ENCODE measurements at places on chromosomes 6 and 20.

DNA sequence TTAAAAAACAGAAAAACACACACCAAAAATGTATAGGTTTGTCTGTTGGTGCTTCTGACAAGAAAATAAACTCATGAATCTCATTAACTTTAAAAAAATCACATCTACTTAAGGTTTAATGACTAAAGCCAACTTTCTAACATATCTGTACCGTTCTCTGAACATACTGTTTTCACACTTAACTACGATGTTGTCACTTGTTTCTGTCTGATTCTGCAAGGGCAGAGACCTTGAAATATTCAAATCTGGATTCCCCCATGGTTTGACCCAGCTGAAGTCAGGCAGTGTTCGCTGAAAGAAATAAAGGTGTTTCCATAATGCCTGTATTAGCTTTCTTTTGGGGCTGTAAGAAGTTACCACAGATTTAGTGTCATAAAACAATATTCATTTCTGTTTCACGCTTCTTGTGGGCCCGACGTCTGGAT, 2.7 kb upstream of the ASXL1 start:
- DNase-seq, result no peak

- no peak for DNase-seq
Observed at GRCh38 chr20:56088375-56088774, 83.1 kb upstream of the CBLN4 start.

DNA sequence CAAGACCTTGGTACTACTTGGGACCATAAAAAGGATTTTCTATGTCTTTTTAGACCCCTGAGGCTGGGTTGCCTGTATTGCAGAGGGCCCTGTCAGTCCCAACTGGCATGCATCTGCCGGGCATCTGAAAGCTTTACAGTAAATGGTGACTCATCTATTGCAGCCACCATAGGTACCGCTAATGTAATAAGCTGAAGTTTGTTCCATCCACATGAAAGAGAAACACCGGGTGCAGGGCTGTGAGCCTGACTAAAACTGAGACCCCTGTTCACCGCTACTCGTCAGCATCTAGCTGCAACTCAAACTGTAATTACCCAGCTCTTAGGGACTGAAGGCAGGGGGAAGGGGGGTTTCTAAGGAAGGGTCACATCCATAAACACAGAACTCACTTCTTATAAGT, 49.5 kb downstream of the TRERF1 start:
- no peak for DNase-seq

DNA sequence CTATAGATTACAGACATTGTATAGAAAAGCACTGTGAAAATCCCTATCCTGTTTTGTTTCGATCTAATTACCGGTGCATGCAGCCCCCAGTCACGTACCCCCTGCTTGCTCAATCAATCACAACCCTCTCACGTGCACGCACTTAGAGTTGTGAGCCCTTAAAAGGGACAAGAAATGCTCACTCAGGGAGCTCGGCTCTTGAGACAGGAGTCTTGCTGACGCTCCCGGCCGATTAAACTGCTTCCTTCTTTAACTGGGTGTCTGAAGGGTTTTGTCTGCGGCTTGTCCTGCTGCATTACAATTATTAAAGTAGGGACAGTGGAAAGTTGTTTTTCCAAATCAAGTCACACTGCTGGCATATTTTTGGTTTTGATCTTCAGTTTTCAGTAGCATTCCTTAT, 2.6 kb downstream of the TXLNB start:
- DNase-seq, result no peak

DNA sequence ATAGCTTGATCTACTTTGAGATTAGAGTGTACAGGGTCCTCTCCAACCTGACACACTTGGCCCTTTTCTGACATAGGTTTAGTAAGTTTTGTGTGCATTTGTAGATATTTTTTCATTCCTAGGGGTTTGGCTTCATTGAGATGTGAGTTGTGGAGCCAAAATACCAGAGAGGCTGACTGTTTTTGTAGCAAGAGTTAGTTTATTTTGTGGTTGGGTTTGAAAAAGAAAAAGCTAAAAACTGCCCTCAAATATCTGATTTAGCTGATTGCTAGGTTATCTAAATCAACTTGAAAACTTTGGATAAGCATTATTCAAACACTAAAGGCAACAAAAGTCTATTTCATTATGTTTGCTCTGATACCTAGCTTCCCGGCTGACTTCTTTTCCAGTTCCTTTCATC, 164.7 kb upstream of the CENPW start:
- DNase-seq, result no peak

DNA sequence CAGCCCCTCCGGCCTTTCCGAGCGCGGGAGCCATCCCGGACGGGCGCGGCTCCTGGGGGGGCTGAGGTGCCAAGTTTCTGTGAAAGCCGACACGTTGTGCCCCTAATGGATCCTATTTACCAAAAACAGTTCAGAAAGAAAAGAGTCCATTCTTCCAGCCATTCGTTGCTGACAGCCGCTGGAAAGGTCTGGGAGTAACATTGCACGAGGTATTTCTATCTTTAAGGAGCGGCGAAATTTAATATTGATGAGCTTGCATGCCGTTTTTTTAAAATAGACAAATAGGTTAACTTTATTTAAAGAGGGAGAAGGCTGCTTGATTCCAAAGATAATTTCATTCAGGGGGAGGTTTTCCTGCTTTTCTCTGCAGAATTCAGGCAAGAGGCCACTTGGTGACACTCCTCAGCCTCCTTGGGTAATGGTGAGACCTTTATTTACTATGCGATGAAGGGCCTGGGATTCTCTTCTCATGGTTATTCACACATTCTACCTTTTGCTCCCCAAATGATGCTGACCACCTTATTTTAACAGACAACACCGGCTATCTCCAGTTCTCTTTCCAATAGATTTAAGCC, 988 bp downstream of the TIAM2 start:
- no peak for DNase-seq

DNA sequence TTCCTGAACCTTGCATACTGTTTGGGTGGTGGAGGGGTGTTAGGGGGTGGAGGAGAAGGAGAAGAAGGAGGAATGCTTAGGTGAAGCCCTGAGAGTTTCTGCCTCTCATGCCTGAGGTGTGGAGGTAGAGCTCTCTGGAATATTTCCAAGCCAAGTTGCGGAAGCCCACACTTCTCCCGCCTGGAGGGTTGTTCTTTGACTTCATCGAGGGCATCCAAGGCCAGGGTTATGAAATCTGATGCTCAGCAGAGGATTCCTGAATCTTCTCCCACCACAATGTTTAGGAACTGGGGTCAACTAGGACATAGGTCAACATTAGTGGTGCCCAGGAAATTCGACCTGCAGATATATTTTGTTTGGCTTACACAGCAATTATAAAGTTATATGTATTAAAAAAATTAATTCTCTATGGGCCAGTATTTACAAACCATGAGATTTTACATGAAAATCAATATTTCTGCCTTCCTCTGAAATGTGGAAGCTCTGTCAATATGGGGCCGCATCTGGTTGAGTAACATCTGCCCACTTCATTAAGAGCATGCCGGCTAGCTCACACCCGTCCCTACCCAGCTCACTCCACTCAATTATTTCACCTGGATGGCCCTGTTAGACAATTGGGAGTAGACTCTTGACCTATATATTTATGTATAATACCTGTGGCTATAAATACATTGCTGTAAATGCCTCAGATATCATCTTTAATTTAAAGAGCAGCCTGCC, 257.1 kb upstream of the ZFP64 start:
- no peak for DNase-seq

DNA sequence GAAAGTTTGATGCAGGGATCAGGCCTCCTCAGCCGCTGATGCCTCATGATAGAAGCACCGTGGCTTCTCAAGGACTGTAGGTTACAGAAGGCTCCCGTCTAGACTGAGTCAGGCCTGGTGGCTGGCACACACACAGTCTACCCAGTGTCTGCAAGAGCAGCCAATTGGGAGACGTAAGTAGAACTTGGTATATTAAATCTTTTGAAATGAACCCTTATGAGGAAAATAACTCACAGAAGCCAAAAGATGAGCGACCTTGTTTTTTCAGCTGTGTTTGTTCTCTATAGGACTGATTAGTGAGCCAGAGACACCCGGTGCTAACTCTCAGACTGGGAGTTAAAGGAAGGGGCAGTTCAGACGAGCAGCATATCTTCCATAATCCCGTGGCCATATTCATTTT, 5.9 kb upstream of the PDE10A start:
- no peak for DNase-seq

GRCh38 chr6:135837735-135838449, 13.6 kb upstream of the PDE7B start:
- DNase-seq, result no peak

GRCh38 chr6:159053781-159054398, 9.1 kb upstream of the TAGAP start:
- no peak for DNase-seq

GRCh38 chr6:13331516-13332348, 3.4 kb upstream of the TBC1D7 start:
- DNase-seq, result no peak

DNA sequence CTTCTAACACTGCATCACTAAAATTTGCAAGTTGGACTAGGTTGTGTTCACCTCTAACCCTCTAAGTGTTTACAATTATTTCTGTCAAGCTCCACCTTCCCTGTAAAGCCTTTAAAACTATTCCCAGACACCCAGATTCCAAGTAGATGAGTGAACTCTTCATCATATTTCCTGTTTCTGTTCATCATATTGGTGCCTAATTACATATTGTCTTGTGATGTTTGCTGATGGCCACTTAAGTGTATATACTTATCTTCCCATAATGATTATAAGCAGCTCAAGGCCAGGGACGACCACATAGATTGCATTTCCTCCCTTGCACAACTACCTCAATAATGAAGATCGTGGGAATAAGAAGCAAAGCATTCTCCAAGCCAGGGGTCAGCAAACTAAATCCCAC, 16.8 kb downstream of the TNFRSF21 start:
- no peak for DNase-seq

DNA sequence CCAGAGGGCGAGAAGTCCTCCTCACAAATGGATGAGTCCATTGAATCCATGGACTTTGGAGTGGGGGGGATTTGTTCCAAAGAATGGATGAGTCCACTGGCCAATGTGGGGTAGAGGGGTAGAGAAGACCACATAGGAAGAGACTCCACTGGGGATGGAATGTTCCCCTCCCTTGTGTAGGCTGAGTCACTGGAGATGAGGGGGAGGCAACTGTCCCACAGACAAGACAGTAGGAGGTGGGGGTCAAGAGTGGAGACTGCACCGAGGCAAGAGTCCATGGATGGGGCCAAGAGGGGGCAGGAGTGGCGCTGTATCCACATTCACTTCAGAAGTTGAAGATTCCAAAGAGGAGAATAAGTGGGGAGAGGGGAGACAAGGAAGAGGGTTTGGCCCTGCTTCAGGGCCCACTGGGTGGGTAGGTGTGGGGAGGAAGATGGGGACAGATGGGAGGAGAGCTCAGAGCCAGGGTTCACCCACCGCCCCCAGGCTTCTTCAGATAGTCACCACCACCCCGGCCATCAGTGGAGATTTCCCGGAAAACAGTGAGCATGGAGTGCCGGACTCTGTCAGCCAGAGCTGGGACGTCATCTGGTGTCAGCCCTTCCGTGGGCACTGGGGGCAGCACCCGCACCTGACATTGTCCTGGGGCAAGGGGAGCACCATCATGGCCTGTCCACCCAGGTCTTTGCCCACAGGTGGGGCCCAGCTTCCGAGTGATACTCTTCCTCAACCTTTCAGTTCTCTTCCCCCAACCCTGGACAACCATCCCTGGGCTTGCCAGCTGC, 4.6 kb downstream of the EGFL8 start:
- DNase-seq, result no peak

Data from activated gamma-delta T cell (primary cell).